ENCODE measurements at places on chromosomes 16 and 17.

- DNase-seq = peak; percentile 76
Measured at GRCh38 chr17:42248351-42249179, 27.6 kb downstream of the STAT5B start.

GRCh38 chr16:52066962-52067361, 480.0 kb downstream of the TOX3 start:
- no peak for DNase-seq

- no peak for DNase-seq
Measured at GRCh38 chr17:74259667-74260524, 14.1 kb upstream of the DNAI2 start.

GRCh38 chr16:65005696-65006095, 116.2 kb downstream of the CDH11 start:
- no peak for DNase-seq

DNA sequence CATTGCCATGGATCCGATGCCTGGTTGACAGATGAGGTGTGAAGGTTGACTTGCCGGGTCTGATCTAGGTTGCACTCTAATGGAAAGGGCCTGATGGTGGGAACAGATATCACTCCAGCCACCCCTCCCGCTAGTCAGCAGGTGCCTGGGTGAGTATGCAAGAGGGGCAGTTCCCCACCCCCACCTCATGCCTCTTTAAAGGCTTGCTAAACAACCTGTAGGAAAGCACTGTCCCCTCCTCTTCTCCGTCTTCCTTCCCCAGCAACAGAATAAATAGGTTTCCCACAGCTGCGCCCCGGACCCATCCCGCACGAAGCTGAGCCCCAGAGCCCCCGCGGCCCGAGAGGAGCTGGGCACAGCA, 746 bp upstream of the TMEM132E start:
- no peak for DNase-seq

DNA sequence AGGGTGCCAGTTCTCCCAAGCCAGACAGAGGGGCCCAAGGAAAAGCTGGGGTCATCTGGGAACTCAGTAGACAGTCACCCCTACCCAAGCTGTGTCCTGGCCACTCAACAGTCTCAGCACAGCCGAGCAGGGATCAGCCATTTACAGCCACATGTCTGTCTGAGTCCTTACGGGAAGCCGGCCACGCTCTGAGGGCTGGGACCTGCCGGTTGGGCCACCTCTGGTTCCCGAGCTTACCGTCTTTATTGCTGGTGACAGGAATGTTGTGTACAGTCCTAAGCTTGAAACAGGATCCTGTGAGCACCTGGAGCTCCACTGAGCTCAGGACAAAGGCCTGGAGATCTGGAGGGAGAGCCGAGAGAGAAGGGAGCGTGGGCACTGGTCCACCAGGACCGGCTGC, 59.8 kb downstream of the TIMM22 start:
- DNase-seq = no peak
